ENCODE measurements at places on chromosomes 5 and 9. TPM values are rescaled to one million over a fixed set of nuclear protein-coding genes. Genes with fewer than 3 reads are reported as not detected.
A peak's percentile ranks its signal among the peaks of the same experiment; 100 is the strongest.

The SLC22A4 gene
- 18.1 TPM for total RNA-seq

The TMEM38B gene
- 11.0 TPM for total RNA-seq

The PCDHB2 gene
- 1.4 TPM for total RNA-seq

The TAS2R1 gene
- not detected for total RNA-seq

The PRDM9 gene
- not detected for total RNA-seq

The IL33 gene
- total RNA-seq = 38.0 TPM

The MCC gene
- 67.9 TPM for total RNA-seq

The C9orf50 gene
- total RNA-seq = not detected

The NR5A1 gene
- 0.96 TPM for total RNA-seq

The TAF1L gene
- not detected for total RNA-seq

The PFDN1 gene
- 135 TPM for total RNA-seq

The ANKRD34B gene
- total RNA-seq = not detected

GRCh38 chr5:155929112-155929511 lies 397.9 kb upstream of the SGCD start:
- DNase-seq = no peak

DNA sequence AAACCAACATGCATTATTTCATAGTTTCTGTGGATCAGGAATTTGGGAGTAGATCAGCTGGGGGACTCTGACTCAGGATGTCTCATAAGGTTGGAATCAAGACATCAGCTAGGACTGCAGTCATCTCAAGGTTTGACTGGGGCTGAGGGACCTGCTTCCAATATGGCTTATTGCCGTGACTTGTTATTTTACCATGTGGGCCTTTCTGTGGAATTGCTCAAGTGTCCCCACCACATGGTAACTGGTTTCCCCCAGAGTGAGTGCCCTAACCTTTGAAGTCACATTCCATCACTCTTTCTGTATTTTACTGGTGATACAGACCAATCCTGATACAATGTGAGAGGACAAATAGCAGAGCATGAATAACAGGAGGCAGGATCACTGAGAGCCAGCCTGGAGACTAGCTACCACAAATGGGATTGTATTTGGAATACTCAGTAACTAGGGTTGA lies 70.2 kb upstream of the ELL2 start:
- DNase-seq = no peak

- peak; percentile 52 for DNase-seq
Measured at GRCh38 chr9:87884578-87885459, 2.1 kb downstream of the SPATA31E1 start.

GRCh38 chr9:92715488-92716231 lies 45.7 kb upstream of the IPPK start:
- no peak for DNase-seq

DNA sequence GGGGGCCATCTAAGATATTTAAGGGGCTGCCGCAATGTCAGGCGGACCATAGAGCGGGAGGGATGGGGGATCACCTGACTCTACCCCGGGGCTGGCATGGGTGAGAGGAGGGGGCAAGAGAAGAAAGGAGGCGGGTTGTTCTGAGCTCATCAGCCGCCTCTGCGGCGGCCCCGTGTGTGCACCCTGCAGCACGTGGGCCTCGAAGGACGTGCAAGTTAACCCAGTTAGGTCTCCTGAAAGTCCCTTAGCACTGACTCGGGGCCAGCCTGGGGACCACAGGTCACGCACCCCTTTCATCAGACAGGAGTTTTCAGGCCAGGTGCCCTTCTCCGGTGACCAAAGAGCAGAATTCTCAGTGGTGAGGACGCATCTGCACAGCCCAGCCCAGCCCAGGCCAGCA lies 58.0 kb downstream of the UBE2QL1 start:
- DNase-seq = no peak

DNA sequence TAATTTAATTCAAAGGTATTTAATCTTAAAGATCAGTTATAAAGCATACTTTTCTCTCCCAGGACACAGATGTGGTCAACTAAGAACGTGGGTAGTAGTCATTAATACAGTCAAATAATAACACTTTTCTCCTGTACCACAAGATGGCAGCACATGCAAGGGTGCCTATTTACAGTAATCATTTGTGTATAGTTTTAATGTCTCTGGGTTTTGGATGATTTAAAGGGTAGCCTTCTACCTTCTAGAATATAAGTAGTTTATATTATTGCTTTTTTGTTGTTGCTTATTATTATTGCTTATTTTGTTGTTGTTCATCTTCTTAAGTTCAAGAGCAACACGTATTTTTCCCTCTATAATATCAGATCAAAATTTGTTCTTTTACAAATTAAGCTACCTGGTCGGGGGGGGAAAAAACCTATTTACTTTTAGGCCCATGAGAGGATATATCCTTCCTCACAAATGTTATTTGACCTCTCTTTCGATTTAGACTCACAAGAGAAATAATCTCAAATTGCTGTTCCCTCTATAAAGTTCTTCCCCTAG lies 59.6 kb upstream of the SLC27A6 start:
- no peak for DNase-seq

DNA sequence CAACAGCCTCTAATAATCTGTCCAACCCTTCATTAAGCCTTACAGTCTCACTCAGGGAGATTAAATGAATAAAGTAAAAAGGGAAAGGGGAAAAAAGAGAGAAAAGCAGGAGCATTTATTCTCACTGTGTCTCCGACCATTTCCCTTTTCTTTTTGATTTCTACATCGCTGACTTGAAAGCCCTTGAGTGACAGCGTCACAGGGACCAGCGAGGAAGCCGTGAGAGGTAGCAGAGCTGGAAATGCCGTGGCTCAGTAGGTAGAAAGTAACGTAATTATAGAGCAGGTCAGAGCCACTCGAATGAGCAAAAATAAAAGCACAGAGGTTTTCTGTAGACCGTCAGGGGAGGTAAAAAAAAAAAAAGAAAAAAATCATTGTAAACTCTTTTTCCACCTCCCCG lies 52.4 kb downstream of the ASS1 start:
- DNase-seq = no peak

- no peak for DNase-seq
Measured at GRCh38 chr5:133723651-133724366, 111.5 kb upstream of the FSTL4 start.

GRCh38 chr5:80853413-80853812 lies 106.8 kb upstream of the RASGRF2 start:
- DNase-seq = no peak

DNA sequence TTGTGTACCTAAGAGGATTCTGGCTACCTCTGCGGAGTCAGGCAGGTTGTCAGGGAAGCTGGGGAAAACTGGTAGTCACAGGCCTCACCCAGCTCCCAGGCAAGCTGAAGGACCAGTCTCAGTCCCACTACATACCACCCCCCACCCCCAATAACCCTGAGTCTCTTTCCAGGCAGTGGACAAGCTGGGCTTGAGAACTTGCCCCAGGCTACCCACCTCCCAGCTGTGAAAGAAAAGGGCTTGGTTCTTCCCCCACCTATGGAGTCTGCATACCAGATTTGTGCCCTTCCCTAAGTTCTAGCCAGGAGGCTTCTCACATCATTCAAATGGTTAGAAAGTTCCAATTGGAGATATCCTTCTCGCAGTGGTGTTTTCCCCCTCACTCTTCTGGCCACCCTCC lies 1678.8 kb downstream of the MAT2B start:
- DNase-seq = no peak

- no peak for DNase-seq
Measured at GRCh38 chr9:26264709-26265601, 586.7 kb upstream of the TUSC1 start.

GRCh38 chr5:79577693-79578092 lies 34.5 kb upstream of the TENT2 start:
- no peak for DNase-seq

DNA sequence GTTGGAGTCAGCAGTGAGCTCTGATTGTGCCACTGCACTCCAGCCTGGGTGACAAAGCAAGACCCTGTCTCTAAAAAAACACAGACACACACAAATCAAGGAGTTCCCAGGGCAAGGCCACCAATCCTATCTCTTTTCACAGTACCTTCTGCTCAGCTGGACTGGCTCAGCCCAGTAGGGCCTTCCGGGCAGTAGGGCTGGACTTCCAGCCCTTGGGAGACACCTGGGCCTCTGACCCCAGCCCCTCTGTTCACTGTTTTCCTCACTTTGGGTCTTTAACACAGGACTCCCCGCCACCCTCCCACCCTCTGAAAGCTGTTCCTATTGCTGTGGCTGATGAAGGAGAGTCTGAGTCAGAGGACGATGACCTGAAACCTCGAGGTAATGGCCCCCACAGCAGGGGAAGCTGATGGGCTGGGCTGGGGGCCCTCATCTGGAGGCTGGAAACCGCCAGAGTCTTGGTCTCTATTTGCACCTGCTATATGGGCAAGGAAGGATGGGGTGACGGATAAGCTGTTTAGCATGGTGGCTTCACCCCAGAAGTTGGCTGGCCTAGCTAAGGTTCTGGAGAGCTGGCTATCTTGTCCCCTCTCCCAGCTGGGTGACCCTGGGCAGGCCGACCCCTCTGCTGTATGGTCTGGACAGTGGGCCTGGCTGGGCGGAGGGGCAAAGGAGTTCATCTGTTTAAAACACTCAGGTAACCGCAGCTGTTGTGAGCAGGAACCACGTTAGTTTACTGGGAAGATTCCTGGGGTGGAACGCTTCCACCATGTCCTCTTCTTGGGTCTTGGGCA lies 25.6 kb downstream of the USP20 start:
- DNase-seq = no peak

DNA sequence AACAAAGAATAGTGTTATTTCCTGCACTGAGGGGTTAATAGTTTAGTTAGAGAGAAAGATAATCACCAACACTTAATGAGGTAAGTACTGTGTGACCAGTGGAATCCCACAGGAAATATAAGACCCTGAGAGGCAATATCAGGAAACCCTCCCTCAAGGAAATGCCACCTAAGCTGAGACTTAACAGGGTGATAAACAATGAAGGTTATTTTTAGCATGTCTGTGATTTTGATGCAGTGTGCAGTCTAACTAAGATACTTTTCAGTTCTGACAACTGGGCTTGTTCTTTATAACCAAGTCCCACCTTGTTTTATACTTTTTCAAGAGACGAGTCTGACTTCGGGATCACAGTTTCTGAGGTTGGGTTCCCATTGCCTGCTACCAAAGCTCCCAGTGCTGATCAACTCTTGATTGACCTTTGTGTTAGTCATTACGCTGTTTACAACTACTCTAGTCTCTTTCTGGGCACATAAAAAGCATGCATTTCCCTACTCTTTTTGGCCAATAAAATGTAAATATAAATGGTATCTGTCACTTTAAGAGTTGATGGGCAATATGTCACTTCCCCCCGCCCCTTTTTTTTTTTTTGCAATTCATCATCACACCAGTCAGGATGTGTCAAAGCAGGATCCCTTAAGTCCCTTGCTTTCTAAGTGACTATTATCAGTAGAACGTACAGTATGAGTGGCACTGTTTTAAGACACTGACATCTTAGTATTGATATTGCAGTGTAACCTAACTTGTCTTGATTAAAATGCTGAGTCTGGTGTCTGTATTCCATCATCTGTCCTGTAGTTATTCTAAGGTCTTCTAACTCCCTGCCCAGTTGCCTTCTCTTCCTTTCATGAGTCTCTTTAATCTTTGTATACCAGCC lies 31.4 kb downstream of the C6 start:
- no peak for DNase-seq

- no peak for DNase-seq
Measured at GRCh38 chr5:17143335-17143734, 74.1 kb upstream of the BASP1 start.

DNA sequence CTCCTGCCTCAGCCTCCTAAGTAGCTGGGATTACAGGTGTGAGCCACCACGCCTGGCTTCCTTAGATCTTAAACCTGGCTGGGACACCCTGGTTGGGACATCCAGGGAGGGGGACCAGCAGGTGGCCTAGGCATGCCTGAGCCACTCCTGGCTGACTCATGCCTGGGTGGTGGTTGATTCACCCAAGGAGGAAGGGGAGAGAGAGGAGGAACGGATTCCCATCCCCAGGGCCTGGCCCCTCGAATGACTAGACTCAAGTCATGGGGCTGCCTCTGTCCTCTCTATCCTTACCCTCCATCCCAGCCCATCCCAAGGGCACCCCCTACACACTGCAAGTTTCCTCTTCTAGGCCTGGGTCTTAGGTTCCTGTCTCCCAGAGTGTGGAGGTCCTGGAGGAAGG lies 12.7 kb downstream of the EEIG1 start:
- no peak for DNase-seq

GRCh38 chr5:2892466-2893000 lies 141.1 kb upstream of the IRX2 start:
- DNase-seq = no peak

GRCh38 chr5:118069452-118069851 lies 918.9 kb downstream of the DTWD2 start:
- no peak for DNase-seq

- peak; percentile 91 for DNase-seq
Measured at GRCh38 chr9:137445275-137445807, 4.2 kb upstream of the ENTPD8 start.

GRCh38 chr5:43268188-43268820 lies 44.9 kb downstream of the HMGCS1 start:
- no peak for DNase-seq

- DNase-seq = no peak
Measured at GRCh38 chr9:120905315-120906164, 21.1 kb downstream of the TRAF1 start.

- no peak for DNase-seq
Measured at GRCh38 chr5:142433526-142434321, 108.9 kb upstream of the SPRY4 start.

GRCh38 chr5:91020065-91020800 lies 362.9 kb downstream of the ARRDC3 start:
- no peak for DNase-seq

DNA sequence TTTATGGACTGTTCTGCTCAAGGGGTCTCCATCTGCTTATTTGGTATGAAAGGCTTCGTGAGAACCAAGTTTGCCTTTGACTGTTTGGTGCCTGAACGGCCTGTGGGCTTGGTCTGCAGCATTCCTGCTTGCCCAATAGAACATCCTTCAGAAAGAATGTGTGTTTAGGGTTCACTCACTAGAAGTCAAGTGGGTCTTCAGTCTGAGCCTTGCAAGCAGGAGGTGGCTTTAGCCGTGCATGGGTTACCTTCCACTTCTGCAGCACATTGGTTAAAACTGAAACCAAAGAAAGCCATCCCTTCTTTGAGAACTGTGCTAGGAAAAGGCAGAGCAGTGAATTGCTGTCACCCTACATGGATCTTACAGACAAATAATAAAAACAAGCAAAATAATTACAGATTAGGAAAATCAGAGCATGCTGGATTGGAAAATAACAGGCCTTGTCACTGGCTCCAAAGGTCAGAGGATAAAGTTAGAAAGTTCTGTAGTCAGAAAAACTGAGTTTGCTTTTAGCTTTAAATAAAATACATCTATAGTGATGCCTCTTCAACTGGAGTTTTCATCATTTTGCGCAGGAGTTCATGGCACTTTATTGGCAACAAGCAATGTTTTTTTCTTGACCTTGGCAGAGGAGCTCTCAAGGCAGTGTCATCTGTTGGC lies 16.6 kb downstream of the WWC1 start:
- DNase-seq = no peak

DNA sequence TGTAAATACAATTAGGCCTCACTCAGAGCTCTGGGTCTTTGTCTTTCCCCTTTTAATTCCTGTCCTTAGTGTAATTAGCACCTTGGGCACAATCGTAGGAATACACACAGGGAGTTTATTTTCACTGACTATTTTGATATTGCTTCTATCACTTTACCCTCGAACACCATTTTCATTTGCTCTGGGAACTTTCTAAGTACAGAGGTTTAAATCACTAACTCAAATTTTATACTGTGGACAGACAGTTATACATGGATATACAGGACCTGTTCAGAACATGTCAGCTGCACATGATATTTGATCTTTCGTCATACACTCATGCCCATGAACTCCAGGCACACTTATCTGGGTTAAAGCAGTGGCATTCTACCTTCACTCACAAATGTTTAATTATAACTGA lies 217.8 kb upstream of the TMEM161B start:
- DNase-seq = no peak
